CD4-positive, alpha-beta T cell treated with Interleukin-1 beta for 1 hour (primary cell): ENCODE measurements at places on chromosomes 16 and 17.

DNA sequence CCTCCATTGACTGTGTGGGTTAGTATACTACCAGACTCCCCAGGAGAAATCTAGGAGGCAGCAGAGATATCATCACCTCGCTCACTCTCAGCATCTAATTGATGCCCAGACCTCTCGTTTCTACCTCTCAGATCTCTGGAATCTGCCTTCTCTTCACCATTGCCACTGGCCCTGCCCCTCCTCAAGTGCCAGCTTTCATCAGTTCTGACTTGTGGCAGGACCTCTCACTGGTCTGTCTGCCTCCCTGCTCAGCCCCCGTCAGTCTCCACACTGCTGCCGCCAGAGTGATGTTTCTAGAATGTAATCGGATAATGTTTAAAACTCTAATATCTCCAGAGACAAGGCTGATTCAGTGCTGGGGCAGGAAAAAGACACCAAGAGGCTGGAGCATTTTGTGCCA is 15.2 kb downstream of the GAN start:
- no peak for DNase-seq

DNA sequence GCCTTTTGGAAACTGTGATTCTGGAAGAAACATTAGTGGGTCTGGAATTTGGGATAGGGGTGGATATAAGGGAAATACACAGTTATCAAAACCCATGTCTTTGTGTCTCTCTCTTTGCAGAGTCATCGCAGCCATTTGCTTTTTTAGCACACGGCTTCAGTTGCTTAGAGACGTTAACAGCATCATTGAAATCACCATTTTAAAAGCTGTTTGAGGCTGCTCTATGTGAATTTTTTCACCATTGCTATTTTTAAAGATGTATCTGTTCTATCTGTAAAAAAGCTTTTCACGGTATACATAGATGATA is 47.3 kb downstream of the OMG start:
- DNase-seq, result no peak

GRCh38 chr17:76174037-76174436 is 33.0 kb upstream of the FOXJ1 start:
- no peak for DNase-seq

DNA sequence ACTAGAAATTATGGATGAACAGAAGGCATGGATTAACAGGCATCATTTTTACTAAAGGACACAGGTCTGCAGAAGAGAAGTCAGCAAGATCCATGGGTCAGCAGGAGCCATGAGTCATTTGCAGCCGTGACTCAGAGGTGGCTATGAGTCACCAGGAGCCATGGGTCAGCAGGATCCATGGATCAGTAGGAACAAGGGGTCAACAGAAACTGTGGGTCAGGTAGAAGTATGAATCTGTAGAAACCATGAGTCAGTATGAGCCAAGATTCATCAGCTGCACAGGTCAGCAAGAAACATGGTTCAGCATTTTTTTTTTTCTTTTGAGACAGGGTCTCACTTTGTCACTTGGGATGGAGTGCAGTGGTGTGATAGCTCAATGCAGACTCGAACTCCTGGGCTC is 58.2 kb upstream of the HS3ST4 start:
- no peak for DNase-seq

DNA sequence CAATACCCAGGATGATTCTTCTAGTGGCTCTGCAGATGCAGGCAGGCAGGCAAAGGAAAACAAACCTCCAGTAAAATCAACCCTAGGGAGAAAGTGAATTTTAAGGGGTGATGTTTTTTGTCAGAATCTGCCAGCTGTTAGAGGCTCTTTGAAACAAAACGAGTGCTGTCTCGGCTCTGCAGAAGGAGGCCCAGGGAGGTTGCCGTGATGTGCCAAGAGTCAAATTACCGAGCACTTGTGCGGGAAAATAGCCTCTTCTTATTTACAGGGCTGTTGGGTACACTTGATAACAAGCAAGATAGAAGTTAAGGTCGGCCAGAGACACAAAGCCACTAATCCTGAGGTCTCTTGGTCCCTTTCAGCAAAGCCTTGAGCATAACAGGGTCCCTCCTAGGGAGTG is 68.9 kb upstream of the EEF2KMT start:
- no peak for DNase-seq

- no peak for DNase-seq
These were observed 833 bp upstream of the BCAR1 start for GRCh38 chr16:75252049-75252864.

DNA sequence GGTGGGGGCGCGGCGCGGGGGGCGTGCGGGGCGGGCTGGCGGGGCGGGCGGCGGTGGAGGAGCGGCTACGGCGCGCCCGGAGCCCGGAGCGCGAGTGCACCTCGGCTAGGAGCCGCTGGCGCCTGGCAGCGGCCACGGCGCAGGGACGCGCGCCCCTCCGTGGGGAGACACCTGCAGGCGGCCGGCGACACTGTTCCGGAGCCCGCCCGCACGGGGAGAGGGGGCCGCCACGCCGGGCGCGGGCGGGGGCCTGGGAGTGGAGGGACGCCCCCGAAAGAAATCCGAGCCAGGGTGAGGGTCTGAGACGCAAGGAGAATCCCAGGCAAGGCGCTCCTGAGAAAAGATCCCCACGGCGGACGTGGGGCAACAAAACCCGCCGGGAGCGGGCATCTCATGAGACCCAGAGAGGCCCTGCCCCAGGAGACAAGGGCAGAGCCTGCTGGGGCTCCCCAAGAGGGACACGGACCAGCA is at the start of gene GSG1L:
Gene GSG1L, minus strand, starts transcription at position 124 of the 471 bp plus-strand sequence. CDS start 290 bp downstream, outside the sequence.
- no peak for DNase-seq

DNA sequence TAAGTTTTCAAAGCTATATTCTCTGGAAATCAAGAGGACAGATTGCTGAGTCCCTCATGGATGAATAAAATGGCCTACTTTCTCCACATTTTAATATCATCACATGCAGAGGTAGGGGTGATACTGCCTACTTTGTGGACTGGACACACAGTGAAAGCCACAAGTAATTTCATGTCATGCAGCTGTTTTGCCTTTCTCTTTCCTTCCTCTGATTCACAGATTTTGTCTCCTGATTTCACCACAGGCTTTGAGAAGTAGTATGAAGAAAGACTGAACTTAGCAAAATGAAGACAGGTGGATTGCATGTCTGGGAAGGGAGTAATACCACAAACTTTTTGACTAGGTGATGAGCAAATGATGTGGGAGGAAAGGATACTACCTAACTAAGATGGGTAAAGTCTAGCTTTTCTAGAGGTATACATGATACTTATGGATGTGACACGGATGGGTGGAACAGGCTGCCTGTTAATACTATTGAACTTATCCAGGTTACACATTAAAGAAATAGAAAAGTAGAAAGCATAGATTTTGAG is 478.4 kb upstream of the GOT2 start:
- no peak for DNase-seq

DNA sequence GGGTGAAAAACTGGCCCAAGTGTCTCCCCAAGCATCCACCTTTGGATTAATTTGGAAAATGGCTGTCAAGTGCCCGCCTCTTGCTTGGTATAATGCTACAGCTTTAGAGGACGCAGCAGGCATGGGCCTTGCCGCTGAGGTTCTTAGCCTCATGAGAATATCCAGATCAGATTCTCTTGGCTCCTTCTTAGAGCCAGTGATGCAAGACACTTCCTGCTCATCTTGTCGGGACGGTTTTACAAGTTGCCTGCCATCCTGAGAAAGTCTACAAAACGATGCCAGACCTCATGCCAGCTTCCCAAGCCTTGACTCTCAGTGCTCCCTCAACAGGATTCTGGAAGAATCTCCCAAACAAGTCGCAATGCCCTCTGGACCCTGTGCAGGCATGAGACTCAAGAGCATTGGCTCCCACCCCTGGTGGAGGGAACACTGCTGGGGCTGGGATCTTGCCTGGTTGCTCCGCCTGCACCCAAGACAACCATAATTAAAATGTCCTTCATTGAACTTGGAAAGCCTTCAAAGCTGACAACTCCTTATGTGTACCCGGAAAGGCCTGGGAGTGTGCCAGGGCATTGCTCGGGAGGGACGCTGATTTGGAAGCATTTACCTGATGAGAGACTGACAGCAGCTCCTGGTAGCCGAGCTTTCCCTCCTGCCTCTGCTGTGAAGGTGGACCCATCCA is 25.8 kb upstream of the STH start:
- no peak for DNase-seq

DNA sequence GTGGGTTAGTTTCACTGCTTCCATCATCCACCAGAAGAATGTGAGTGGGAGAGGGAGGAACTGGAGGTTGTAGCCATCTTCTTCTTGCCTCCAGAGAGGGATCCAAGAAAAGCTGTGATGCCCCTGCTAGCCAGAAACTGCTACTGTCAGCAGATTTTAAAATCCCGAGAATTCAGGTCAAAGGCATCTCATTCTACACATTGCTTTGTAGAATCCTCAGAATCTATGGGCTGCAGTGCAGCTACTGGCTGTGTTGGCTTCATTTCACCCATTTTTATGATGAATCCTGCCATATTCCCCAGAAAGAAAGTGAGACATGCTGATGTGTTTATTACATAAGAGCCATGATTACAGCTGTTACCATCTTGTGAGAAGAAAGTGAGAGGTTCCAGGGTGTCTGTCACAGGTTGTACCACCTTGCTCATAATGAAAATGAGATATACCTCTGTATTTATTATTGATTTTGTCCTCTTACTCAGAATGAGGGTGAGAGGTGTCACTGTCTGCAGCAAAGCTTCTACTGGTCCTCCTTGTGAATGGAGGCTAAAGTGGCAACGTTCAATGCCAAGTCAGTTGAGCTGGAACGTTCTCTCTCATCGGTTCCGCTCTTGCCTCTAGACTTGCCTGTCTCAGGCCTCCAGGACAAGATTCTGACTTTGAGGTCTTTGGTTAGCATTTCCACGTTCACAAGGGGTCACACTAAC is 50.1 kb upstream of the MYH10 start:
- DNase-seq, result no peak

GRCh38 chr17:80482555-80483308 is 6.3 kb upstream of the NPTX1 start:
- no peak for DNase-seq

DNA sequence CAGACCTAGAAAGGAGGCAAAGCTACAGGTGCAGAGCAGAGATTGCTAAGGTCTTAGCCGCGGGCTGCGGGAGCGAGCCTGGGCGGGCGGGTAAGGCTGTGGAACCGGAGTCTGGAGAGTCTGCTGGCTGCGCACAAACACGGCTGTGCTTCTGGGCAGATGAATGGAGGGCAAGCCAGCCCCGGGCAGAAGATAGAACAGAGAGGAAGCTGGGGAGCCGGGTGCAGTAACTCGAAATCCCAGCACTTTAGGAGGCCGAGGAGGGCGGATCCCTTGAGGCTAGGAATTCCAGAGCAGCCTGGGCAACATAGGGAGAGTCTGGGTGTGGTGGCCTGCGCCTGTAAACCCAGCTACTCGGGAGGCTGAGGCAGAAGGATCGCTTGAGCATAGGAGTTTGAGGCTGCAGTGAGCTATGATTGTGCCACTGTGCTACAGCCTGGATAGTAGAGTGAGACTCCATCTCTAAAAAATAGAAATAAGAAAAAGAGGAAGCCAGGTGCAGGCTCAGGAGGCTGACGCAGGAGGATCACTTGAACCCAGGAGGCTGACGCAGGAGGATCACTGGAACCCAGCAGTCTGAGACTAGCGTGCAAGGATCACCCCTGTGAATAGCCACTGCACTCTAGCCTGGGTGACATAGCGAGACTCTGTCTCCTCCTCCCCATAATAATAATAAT is 56.3 kb downstream of the PITPNC1 start:
- DNase-seq, result no peak

DNA sequence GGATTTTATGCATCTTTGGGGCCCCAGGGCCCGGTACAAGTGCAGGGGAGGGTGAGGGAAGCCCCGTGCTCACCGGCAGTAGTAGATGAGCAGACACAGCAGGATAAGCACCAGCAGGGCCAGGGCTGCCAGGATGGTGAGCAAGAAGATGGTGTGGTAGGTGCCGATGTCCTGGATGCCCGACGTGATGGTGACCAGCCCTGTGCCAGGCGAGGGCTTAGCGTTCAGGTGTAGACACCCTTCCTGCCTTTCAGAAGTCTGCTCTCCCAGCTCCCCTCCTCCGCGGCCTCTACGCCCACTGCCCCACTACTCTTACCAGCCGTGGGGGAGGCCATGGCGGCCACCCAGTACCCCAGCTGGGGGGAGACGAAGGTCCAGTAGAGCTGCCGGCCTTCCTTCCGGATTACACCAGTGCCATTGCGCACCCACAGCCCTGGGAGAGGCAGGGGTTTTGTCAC is 8.0 kb downstream of the FAM171A2 start:
- no peak for DNase-seq
